CD4-positive, alpha-beta memory T cell (primary cell): ENCODE measurements at places on chromosomes 12 and 14. TPM values are rescaled to one million over a fixed set of nuclear protein-coding genes. Genes with fewer than 3 reads are reported as not detected.

Gene PZP
- total RNA-seq = not detected

DNA sequence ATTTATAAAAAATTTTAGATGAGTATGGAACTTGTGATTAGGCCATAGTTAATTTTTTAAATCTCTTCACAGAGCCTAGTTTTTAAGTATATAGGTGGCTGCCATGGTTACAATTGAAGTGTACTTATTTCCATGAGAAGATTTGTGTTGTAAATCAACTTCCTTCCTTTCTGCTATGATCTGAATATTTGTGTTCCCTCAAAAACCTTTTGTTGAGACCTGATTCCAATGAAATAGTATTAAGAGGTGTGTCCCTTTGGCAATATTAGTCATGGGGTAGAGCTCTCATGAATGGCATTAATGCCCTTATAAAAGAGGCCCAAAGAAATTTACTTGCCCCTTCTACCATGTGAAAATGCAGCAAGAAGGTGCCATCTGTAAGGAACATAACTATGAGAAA lies 28.8 kb downstream of the ETNK1 start:
- no peaks in the 10 kb centered on the region for H3K4me1 ChIP-seq
- no peak overlapping the region for H3K4me3 ChIP-seq
- DNase-seq = no peak
- no peaks in the 10 kb centered on the region for H3K36me3 ChIP-seq

DNA sequence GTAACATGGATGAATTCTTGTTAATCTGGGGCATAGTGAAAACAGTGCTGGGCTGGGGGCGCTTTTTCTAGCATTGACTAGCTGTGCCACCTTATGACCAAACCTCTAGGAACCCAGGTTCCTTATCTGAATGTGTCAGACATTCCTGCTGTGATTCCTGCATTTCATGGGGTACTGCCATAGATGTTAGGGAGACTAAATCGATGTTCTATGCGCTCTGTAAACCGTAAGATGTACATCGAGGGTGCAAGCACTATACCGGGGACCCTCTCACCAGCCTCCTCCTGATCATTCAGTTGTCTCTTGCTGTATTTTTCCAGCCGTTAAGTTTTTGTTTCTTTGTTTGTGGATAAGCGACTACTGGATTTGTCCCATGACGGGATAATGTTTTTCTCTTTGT lies 170.9 kb upstream of the PARP11 start:
- H3K4me1 ChIP-seq = no peaks in the 10 kb centered on the region
- no peak overlapping the region for H3K4me3 ChIP-seq
- no peaks in the 10 kb centered on the region for H3K27me3 ChIP-seq
- DNase-seq = no peak
- no peaks in the 10 kb centered on the region for H3K36me3 ChIP-seq

- no peak overlapping the region for H3K4me3 ChIP-seq
- H3K27me3 ChIP-seq = no peaks in the 10 kb centered on the region
- no peaks in the 10 kb centered on the region for H3K36me3 ChIP-seq
- DNase-seq = no peak
Observed at GRCh38 chr14:23513818-23514643, 37.5 kb downstream of the ZFHX2 start.

GRCh38 chr14:26332966-26333365 lies 264.9 kb downstream of the NOVA1 start:
- DNase-seq = no peak
- no peaks in the 10 kb centered on the region for H3K4me1 ChIP-seq
- no peaks in the 10 kb centered on the region for H3K27me3 ChIP-seq
- no peak overlapping the region for H3K27ac ChIP-seq
- no peaks in the 10 kb centered on the region for H3K36me3 ChIP-seq
